ENCODE measurements at places on chromosomes 3 and 15.

DNA sequence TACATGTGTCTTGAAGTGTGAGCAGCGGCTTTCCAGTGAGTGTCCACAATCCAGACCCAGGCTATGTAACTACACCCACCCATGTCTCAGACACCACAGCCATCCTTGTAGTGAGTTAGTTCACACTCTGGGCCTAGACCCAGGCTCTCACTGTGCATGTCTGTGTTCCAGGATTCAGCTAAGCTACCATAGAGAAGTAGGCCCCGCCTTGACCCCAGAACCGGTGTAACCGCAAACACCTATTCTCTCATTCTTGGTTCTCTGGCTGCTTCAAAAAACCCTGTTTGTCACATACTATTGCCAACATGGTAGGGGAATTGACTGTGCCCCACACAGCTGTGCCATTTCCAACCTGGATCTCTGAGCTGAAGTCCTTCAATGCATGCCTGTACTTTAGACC, 560.6 kb downstream of the RSL24D1 start:
- DNase-seq: no peak

DNA sequence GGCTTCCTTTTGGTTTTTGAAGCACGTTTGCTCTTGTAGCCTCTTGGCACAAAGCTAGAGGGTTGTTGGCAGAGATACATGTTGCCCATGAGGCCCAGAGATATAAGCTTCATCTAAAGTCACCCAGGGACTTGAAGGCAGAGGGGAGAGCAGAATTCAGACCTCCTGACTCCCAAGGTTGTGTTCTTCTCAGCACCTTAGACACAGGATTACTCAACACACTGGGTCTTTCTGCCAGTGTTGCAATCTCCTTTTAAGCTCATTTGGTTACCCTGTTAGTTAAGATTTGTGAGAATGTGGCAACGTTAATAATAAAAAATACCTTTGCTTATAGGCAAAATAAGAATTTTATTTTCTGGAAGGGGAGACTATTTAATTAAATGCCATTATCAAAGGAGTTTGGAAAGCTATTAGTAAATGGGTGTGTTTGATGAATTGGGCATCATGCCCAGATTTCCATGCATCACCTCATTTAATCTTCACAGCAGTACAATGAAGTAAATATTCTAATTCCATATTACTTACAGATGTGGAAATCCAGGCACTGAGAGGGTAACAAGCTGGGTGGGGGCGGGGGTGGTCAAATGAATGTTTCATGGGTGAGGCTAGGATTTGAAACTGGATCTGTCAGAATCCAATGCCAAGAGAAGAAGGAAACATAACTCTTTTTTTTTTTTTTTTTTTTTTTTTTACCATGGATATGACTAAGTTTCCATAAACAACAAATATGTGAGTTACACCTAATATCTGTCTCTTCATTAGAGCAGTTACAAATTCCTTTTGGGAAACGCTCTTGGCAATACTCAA, 183.3 kb downstream of the NR1D2 start:
- DNase-seq: no peak

- no peak for DNase-seq
These were observed 3.0 kb downstream of the MEF2A start for GRCh38 chr15:99568625-99569352.

DNA sequence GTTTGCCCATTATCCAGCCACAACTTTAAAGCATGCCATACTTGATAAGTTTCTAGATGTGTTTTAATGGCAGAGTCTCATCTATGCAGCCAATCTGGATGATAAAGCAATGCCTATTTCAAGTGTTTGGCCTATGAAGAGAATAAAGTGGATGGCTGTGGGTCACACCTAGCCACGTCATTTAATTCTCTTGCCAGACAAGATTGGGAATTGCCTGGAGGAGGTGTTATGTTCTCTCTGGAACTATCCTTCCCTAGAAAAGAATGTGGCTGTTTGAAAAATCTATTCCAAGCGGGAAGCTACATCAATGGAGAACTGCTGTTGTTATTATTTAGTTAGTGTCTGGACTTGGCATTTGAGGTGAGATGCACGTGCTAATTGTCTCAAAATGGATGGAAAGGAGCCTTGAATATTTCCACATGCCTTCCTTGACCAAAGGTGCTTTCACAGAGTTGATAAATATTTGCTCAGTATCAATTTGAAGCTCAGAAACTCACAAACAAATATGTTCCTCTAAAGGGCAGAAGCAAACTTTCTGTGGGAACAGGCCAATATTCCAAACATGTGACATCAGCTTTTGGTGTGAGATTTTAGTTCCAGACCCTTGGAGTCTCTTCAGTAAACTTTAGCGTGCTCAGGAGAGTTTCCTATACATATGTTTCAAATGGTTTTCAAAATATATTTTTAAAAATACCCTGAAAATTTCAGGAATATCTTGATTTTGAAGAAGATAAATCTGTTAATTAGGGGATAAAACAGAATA, 510.6 kb upstream of the SGO1 start:
- DNase-seq: no peak

- no peak for DNase-seq
These were observed 7.8 kb downstream of the GLDN start for GRCh38 chr15:51349156-51349844.

DNA sequence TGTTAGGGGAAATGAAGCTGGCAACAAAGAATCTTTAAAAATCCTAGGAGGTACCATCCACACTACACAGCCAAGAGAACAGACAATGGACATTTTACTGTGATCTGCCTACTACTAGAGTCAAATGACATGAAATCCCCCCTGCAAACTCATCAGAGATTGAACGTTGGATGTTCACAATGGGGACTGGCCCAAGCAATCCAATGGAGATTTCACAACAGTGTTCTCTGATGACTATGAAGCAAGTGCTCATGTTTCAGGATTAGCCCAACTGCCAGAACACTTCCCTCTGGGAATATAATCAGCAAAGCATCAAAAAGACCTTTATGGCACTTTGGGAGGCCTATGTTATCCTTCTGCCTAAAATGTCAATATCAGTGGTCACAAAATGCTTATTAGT, 97.8 kb downstream of the IGSF11 start:
- DNase-seq: no peak

GRCh38 chr15:97547381-97547780, 413.1 kb upstream of the ARRDC4 start:
- no peak for DNase-seq

DNA sequence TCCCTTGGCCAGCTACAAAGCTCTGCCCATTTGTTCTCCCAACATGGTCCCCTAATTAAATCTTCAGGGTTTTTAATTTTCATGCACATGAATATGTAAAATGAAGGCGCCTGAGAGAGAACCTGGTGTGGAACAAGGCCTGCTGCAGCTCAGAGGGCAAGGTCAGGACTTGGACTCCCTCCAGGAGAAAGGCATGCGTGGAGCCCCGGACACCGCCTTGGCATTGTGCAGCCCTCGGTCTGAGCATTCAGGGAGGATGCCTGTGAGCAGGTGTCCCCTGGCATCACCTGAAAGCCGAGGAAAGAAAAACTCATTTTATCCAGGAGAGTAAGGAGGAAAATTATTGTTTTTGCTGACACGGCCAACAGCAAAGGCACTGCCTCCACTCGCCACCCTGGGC, 33.8 kb upstream of the EPHB1 start:
- no peak for DNase-seq

DNA sequence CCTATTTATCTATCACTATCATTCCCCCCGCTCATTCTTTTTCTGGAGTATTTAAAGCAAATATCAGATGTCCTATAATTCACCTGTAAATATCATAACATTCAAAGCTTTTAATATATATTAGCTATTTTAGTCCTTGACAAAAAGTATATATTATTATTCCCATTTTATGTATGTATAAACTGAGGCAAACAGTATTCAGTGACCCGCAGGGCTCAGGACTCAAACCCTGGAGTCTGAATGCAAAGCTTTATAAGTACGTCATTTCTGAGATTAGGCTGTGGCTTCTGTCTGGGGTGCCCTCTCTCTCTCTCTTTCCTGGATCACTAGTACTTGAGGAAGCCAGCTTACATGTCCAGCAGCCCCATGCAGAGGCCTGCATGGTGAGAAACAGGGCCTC, 20.4 kb upstream of the PDCD6IP start:
- no peak for DNase-seq

GRCh38 chr15:87753539-87753938, 503.0 kb downstream of the NTRK3 start:
- no peak for DNase-seq

DNA sequence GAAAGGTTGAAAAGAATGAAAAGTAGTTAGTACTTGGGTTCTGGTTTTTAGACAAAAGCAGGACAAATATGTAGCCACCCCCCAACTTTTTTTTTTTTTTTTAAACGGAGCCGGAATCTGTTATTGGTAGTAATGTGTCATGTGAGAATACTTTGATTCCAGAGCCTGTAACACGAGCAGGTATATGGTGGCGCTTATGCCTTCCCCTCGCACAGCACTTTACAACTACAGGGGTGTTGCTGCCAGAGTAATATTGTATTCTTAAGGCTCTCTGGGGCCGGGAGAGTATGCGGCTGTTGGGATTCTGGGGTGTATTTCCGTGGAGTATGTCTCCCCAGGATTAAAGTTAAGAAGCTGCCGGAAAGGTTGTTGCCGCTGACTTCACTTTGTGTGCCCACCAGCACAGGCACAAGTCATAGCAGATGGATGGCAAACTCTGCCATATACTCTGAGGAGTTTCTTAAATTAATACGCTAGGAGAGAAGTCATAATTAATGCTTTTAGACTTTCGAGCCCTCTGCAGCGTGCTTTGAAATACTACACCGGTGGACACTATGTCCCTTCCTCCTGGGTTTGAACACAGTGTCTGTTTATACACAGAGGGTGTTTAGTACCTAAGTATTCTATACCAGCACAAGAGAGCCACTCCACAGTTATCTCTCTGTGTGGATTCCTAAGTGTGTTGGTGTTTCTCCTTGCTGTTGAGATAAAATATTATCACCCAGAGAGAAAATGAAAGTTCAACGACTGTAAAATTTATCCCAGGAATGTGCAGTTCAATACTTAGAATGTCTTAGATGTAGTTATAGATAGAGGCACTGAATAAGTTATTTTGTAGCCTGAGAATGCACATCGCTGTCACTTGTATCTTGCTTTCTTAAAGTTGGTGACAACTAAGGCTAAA, 1.4 kb downstream of the MBNL1 start:
- peak; percentile 65 for DNase-seq

GRCh38 chr3:105907777-105908176, 39.0 kb upstream of the CBLB start:
- peak; percentile 37 for DNase-seq

- no peak for DNase-seq
These were observed 16.1 kb downstream of the ALDH1A3 start for GRCh38 chr15:100895721-100896120.

GRCh38 chr15:72983801-72984545, 68.3 kb upstream of the NEO1 start:
- no peak for DNase-seq

- DNase-seq: no peak
These were observed 166.9 kb downstream of the ABHD5 start for GRCh38 chr3:43857361-43858293.

DNA sequence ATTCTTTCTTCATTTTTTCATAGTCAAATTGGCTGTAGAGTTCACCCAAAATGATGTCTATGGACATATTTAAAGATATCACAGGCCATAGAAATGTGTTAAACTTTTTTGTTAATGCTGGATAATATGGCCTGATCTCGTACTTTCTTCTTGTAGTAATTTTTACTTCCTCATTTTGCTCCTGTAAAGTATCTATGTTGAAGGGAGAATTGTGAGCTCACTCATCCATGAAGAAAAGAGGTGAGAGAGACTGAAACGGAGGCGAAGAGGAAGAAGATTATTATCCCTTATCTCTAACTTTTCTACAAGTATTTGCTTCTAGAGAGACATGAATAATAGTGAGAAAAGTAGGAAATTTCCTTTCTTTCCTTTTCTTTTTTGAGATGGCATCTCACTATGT, 613.8 kb upstream of the TBL1XR1 start:
- no peak for DNase-seq

- no peak for DNase-seq
These were observed 72.6 kb downstream of the PLSCR2 start for GRCh38 chr3:146396792-146397191.

- no peak for DNase-seq
These were observed 32.2 kb downstream of the ADGRG7 start for GRCh38 chr3:100641471-100642032.

- no peak for DNase-seq
These were observed 66.4 kb downstream of the CNOT10 start for GRCh38 chr3:32751377-32751776.

- no peak for DNase-seq
These were observed 21.5 kb upstream of the TIMP4 start for GRCh38 chr3:12180218-12180617.

GRCh38 chr3:65344846-65345245, 657.0 kb upstream of the ADAMTS9 start:
- DNase-seq: no peak

DNA sequence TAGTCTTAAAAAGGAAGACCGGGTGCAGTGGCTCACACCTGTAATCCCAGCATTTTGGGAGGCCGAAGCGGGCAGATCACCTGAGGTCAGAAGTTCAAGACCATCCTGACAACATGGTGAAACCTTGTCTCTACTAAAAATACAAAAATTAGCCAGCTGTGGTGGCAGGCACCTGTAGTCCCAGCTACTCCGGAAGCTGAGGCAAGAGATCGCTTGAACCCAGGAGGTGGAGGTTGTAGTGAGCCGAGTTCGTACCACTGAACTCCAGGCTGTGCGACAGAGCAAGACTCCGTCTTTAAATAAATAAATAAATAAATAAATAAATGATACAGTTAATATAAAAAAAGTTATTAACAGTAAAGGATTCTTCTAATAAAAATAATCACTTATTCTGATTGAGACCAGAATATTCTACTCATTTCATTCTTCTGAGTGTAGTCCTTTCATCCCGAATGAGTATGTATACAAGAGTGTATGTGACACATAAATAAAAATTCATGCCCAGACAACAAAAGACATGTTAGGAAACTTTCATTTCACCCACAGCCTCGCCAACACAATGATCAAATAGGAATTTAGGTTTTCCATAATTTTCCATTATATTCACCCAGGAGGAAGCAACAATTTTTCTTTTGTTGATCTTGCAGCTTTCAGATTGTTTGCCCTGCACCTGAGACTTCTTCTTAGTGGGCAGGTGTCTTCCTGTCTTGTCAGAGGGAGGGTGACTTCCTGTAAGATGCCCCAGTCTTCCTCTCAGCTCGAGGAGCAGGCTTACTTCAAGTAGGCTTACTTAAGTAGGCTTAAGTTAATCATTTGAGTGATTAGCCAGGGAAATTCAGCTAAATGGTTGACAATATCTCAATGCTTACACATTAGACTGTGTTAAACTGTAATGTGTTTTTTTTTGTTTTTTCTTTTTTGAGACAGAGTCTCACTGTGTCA, 7.8 kb upstream of the NUP210 start:
- peak; percentile 49 for DNase-seq

DNA sequence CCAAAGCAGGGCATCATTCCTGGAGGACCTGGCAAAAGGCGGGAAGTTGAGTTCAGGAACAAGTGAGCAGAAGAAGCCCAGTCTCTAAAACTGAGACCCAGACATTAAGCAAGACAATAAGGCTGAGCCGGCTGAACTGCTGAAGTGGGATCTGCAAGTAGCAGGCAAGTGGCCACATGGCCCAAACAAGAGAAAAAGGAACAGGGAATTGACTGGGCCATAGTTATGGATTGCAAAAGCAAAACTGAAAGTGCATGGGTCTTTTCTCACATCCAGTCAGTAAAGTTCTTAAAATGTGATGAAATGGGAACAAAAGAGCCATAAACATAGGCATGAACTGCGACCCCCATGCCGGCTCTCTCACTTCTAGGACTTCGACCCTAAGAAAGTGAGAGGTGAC, 101.2 kb downstream of the SCN11A start:
- DNase-seq: no peak

GRCh38 chr3:155420881-155421486, 127.5 kb upstream of the STRIT1 start:
- DNase-seq: no peak

Measured in GM12865 (cell line).